ENCODE measurements at places on chromosomes 1 and 21. TPM values are rescaled to one million over a fixed set of nuclear protein-coding genes. Genes with fewer than 3 reads are reported as not detected.

Gene H3-3A
- total RNA-seq = 421 TPM

Gene AADACL3
- not detected for total RNA-seq

Gene SERINC2
- 25.3 TPM for total RNA-seq

Gene HSD3B2
- total RNA-seq = not detected

Gene CHI3L1
- total RNA-seq = not detected

Gene DVL1
- 74.6 TPM for total RNA-seq

Gene AMY1C
- total RNA-seq = not detected

Gene TAS1R3
- 0.12 TPM for total RNA-seq

Gene FAM151A
- total RNA-seq = not detected
